ENCODE measurements at places on chromosomes 3 and 15.

- DNase-seq: no peak
Observed at GRCh38 chr15:67806536-67806935, 18.8 kb upstream of the SKOR1 start.

DNA sequence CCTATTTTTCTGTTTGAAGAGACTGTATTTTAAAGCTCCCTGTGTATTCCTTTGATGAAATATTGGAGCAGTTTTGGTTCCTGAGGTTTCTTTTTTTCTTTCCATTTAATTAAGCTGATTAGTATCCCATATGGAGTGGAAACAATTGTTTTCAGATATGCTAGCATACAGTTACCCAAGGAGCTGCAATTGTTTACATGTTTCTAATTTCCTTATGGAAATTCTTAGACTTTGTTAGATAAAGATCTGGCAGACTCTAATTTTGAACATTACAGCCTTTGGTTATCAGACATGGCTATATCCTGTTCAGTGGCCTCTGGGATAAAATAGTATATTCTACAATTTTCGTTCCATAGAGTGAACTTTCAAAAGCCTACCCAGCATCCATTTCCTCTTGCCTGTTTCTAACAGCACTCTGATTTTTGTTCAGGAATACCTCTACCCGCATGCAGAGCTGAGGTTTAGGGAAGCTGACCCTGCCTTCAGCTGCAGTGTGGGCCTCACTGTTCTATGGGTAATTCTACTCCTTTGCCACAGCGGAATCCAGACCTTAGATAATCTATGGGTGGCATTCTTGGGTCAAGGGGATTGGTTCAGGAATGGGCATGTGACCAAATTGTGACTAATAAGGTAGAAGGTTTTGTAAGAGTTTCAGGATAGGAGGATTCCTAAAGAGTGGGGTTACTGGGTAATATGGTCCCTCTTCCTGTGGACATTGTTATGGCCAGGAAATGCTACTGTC is 161.1 kb upstream of the ANKRD28 start:
- DNase-seq: no peak

GRCh38 chr3:195043607-195044339 is 227.2 kb downstream of the XXYLT1 start:
- DNase-seq: no peak

DNA sequence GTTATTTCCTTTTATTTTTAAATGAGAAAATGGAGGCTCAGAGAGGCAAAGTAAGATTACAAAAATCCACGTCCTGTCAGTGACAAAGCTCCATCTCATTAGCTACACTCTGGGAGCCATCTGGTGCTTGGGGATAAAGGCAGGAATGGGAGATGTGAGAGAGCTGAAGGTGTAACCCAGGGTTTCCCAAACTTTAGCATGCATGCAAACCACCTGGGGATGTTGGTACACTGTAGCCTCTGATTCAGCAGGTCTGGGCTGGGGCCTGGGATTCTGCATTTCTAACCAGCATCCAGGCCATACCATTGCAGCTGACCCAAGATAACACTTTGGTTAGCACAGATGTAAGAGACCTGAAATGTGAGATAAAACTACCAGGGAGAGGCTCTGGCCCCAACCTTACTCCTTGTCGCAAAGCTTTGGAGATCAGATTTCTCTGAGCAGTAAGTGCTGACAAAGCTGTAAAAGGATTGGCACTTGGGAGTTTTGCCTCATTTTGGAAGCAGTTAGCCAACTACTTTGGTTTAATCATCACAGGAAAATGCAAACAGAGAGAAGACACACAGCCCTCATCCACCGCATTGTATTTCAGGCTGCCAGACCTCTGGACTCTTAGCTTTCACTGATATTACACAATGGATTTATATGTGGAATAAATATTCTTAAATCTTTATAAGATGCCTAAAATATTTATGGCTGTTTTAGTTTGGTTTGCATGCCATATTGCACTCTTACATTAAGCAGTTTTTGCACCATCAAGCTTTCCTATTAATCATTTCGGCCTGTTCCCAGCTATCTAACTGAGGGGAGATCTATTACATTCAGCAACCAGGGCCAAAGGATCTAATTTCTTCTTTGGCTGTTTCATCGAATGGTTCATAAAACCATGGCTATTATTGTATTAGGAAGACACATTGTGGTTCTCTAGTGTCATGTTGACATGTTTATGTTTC is 263.0 kb downstream of the EBLN2 start:
- DNase-seq: peak; percentile 63

GRCh38 chr3:113541519-113541918 is 9.2 kb downstream of the SIDT1 start:
- no peak for DNase-seq

- DNase-seq: no peak
Observed at GRCh38 chr3:10204921-10205320, 40.2 kb downstream of the IRAK2 start.

DNA sequence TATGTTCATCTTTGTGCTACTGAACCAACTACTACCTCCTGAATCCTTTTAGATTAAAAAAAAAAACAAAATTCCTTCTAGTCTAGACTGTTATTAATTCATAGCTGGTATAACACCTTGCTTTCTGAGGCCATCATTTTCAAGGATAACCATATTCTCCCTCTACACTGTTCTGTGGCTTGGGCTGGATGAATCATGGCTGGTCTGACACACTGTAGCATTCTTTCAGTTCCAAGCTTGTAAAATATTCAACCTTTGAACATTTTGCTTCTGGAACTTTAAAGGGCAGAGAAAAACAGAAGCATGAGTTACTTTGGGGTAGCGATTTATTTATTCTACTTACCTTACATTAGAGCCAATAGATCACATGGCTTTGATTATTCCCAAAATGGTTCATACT is 7.6 kb downstream of the HSPBAP1 start:
- DNase-seq: no peak

- DNase-seq: no peak
Observed at GRCh38 chr3:183349421-183350157, 78.8 kb downstream of the MCF2L2 start.

DNA sequence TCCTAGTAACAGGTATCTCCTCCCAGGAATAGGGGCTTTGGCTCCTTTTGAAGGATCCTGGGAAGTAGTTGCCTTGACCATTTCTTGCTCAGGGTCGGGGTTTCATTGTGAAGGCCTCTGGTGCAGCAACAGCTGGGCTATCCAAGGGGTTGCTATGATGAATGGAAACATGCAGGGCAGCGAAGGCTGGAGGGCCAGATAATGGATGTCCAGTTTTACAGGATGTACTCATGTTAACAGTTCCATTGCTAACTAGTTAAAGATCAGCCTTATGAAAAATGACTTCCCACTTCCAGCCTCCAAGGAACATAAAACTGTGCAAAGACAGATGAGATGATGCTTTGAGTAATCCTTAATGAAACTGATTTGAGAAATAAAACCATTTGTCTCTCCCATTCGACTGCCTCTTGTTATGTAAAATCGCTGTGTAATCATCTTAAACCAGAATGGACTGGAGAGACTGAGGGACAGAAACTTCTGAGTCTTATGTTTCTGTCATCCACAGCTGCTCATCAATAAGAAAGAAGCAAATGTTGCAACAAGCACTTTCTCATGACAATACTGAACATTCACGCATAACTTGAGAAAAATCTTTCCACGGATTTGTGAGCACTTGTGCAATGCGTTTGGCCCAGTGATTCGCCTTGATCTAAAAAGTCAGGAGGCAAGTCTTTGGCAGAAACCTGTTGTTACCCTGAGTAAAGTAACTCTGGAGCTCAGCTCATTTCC is 473.5 kb upstream of the RGMA start:
- DNase-seq: no peak

- DNase-seq: no peak
Observed at GRCh38 chr3:129622226-129622874, 15.9 kb upstream of the PLXND1 start.

- no peak for DNase-seq
Observed at GRCh38 chr3:29156086-29156715, 124.7 kb upstream of the RBMS3 start.

- no peak for DNase-seq
Observed at GRCh38 chr15:78056714-78057269, 20.7 kb downstream of the TBC1D2B start.

GRCh38 chr3:143119974-143120715 is 574 bp downstream of the CHST2 start:
- DNase-seq: no peak

GRCh38 chr3:12797892-12798558 is 1.5 kb downstream of the CAND2 start:
- DNase-seq: no peak

DNA sequence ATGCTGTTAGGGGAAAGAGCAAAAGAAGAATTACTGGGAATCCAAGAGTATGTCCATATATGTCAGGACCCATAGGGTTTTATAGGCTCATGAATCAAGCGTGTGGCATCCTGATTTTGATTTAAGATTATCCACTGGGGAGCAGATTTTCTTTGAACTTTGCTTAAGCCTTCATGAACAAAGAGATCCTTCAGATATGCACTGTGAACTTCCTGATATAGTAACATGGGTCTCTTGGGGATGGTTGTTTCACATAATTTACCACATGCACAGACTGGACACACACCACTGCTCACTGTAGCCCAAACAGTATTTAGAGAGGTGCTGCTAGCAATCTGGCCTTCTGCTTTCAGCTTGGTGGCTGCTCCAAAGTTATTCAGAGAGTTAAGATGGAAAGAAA is 200.9 kb upstream of the ZPLD1 start:
- DNase-seq: peak; percentile 42

- DNase-seq: no peak
Observed at GRCh38 chr15:101177866-101178265, 74.0 kb downstream of the CHSY1 start.

DNA sequence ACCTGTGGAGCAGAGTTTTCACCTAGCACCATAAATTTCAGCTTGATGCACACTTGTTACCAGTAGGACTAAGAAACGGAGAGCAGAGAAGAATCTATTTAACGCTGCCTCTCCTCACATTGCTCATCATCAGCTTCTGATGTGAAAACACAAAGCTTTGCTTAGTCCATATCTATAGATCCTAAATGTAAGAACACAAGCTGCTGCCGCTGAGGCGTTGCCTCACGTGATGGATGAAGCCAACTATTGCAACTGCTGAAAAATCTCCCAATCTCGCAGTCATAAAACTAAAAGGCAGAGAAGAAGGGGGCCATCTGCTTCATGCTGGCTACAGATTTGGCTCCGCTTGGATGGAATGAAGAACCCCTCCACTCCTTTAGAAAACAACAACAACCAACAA is 42.7 kb downstream of the CADPS start:
- no peak for DNase-seq

GRCh38 chr3:135451037-135451785 is 514.3 kb upstream of the PPP2R3A start:
- no peak for DNase-seq

GRCh38 chr15:90671216-90671615 is 45.9 kb upstream of the BLM start:
- DNase-seq: no peak

DNA sequence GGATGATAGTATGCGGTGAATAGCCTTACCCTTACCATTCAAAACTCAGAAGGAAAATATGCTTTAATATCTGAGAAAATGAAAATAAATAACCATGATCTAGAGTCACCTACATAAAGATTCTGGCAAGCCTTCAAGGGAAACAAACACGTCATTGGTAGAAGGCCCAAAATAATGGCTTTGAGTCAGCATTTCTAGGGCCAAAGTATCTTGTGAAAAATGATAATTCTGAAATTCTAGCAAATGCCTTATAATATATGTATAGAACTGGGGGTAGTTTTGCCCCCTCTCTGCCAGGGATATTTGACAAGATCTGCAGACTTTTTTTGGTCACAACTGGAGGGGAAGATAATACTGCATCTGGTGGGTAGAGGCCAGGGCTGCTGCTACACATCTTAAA is 15.4 kb downstream of the PLSCR1 start:
- DNase-seq: no peak

DNA sequence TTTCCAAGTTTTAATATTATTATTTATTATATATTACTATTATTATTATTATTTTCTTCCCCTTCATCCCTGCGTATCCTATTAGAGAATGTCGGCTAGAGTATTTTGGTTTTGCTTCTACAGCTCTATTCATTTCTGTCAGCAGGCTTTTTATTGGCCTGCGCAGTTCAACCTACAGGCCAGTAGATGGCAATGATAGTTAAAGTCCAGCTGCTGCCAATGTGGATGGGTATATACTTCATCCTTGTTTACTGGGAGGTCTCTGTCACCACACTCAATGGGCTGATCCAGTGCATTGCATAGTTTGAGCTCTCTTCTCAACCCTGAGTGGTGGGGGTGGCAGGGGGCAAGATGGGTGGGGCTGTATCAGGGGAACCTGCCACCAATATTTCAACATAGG is 799.8 kb downstream of the NSUN3 start:
- peak; percentile 9 for DNase-seq

DNA sequence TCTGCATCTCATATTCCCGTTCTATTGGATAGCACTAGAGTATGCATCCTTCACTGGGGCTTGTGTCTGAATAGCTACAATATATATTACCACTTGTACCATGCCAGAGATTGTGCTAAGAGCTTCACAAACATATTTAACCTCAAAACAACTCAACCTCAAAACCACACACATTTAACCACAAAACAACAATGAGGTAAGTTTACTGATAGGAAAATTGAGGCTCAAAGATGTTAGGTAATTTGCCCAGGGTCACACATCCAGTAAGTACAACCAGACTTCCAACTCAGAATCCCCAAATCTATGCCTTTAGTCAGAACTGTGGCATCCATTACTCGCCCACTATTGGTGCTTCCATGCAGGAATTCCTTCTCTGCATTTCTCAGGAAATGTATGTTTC is 220.0 kb downstream of the FAM43A start:
- no peak for DNase-seq

- no peak for DNase-seq
Observed at GRCh38 chr3:95351158-95351557, 1288.3 kb downstream of the NSUN3 start.

- no peak for DNase-seq
Observed at GRCh38 chr15:75037685-75038084, 14.3 kb downstream of the PPCDC start.

GRCh38 chr3:13824521-13825310 is 55.2 kb downstream of the WNT7A start:
- DNase-seq: no peak

- DNase-seq: no peak
Observed at GRCh38 chr3:72163809-72164634, 379.1 kb upstream of the PROK2 start.

DNA sequence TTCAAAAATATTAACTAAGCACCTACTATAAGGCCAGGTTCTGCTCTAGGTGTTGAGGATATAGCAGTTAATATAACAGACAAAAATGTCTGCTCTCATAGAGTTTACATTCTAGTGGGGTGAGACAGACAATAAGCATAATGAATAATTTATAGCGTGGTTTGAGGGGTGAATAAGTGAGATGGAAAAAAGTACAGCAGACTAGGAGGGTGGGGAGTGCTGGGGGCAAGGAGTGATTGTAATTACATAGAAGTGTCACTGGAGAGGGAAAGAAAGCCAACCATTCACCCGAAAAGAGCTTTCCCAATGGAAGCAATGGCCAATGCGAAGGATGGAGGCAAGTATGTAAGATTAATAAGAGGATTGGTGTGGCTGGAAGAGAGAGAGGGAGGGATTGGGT is 552.9 kb upstream of the KCNMB2 start:
- DNase-seq: no peak

GRCh38 chr3:133273346-133273745 is 126.5 kb upstream of the BFSP2 start:
- no peak for DNase-seq

All from renal pelvis (tissue), 12 donors.